GM12892 (cell line): ENCODE measurements at places on chromosomes 2 and 18.

GRCh38 chr2:180000434-180000833 lies 6.7 kb downstream of the CWC22 start:
- no peak for DNase-seq

- DNase-seq = no peak
These were observed 177.8 kb downstream of the TXNL1 start for GRCh38 chr18:56460581-56460980.

DNA sequence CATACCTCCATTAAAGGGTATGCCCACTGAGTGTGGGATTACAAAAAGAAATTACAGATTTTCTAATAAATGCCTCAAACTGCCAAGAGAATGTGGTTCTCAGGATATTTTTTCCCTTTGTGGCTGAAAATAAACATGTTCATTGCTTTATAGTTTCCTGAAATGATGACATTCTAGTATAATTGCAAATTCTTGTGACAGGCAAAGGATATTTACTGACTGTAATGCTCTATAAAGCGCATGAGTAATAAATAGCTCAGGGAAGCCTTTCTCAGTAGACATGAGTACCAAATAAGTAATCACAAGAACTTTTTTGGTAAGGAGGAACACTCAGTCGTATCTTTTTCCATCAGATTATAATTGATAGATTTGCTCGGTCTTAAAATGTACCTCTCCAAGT lies 72.3 kb downstream of the FTCDNL1 start:
- no peak for DNase-seq

GRCh38 chr18:58174285-58174684 lies 130.3 kb downstream of the NEDD4L start:
- DNase-seq = no peak

DNA sequence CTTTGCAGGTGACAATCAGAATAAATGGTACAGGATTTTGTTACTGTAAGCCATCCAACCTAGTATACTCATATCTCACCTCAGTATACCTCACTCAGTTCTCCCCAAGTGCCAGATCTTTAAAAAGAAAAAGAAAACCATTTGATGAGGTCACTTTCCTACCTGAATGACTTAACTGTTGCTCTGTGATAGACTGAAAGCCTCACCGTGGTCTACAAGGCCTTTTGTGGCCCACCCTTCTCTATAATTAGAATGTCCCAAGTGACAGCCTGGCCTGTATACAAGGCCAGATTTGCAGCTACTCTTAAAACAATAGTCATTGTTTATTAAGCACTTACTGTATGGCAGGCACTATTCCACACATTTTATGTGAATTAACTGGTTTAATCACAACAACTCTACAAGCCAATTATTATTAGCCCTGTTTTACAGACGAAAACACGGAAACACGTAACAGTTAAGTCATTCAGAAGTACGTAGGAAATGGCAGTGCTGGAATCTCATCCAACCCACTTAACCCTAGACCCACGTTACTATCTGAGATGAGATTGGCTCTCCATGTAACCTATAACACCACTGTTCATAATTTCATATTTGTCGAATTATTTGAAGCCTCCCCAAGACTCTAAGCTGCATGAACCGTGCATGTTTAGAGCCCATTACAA lies 28.3 kb downstream of the PKP4 start:
- no peak for DNase-seq

GRCh38 chr2:203621981-203622515 lies 84.4 kb upstream of the CD28 start:
- DNase-seq = no peak

- no peak for DNase-seq
These were observed 69.3 kb downstream of the PPP4R1 start for GRCh38 chr18:9545029-9545428.

DNA sequence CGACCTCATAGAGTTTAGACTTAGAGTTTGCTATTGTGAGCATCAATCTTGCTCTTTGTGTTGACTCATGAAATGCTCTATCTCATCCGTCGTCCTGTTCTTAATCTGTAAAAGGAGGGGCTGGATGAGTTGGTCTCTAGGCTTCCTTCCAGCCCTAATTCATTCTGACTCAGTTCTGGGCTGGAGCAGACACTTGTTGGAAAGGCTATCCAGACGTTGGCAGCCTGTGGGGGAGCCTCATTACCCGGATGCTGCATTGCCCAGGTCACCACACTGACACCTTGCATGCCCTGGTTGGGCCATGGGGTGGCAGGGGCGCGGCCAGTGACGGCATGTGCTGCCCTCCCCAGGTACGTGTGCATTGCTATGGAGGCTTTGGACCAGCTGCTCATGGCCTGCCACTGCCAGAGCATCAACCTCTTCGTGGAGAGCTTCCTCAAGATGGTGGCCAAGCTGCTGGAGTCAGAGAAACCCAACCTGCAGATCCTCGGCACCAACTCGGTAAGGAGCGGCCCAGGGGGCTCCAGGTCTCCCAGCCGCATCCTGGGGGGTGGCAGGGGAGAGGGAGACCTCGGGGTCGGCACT lies 61.5 kb downstream of the EFR3B start:
- DNase-seq = no peak

GRCh38 chr18:59592624-59593023 lies 104.6 kb downstream of the CCBE1 start:
- no peak for DNase-seq

GRCh38 chr2:226088366-226088674 lies 688.8 kb downstream of the NYAP2 start:
- DNase-seq = no peak

DNA sequence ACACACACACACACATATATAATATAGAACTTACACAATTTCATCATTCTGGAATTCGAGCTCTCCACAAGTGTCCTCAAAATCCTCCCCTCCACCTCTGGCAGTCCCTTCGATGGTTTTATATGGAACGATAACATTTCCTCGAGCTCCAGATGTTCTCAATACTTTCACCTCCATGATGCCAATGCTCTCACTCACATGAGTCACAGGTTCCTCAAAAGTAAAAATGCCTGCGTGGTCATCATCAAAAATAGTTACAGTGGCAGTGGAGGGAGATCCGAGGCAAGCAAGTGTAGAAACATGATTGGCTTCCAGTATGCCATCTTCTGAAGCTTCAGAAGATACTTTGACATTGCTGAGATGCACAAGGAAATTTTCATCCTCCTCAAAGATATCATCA lies 23.5 kb downstream of the SLC8A1 start:
- no peak for DNase-seq

GRCh38 chr2:36650031-36650829 lies 46.3 kb upstream of the VIT start:
- DNase-seq = peak; percentile 10

DNA sequence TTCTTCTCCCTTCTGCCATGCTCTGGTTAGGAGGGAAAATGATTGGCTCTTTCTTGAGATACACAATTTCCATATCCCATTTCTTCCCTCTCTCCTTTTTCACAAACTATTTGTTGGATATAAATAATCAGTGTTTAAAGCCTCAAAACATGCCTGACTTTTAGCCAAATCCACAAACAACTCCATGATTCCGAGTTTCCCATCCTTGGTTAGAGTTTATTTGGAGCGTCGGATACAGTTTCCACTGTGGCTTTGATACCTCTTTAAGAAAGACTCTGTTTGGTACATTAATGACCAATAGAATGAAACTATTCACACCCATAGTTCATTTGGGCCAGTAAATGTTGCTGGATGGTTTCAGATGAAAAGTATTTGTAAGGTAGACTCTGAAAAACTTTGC lies 5.9 kb upstream of the FHL2 start:
- DNase-seq = no peak

GRCh38 chr2:207164006-207164831 lies 1.5 kb downstream of the KLF7 start:
- no peak for DNase-seq

DNA sequence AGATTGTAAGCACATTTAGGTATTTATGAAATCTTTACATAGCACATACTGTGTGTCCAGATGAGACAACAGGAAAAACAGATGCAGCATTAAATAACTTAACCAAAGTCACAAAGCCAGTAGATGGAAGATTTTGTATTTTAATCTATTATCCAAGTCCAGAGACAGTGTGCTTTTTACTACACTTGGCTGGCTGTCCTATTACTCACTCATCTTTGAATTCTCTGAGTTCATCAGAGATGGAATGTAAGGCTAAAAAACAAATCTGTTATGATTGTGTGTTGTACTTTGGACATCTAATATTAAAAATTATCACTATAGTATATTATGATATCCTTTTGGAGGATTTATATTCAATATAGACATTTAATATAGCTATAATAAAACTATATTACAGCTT lies 1189.4 kb downstream of the DSC3 start:
- DNase-seq = no peak

- no peak for DNase-seq
These were observed 248.9 kb upstream of the CWC22 start for GRCh38 chr2:180255981-180256380.

- no peak for DNase-seq
These were observed 155.4 kb upstream of the SLC35G4 start for GRCh38 chr18:11454040-11454439.

DNA sequence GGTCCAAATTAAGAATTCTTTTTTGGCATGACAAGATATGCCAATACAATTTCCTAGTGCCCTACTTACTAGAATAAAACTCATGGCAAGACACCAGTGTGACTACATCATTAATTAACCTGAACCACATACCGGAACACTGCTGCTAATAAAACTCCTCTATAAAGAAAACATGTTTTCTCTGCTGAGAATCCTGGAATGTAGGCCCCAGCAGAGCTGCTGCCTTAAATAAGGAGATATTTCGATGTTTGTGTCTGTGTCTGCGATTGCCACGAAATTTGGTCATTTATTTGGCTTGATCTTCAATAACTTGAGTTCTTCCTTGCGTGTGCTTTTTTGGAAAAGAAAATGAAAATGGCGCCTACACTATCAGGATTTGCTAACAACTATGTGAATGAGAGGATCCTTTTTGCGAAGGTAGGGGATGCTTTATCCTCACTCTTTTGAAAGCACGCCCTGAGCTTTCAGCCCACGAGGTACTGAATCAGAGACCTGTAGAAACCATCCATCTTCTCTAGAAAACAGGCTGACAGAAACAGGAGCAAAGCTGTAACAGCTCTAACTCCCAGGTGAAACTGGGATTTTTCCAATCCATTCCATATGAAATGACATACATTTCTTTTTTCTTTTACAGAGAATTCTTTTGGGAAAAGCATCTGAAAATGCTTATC lies 27.0 kb downstream of the KLF7 start:
- no peak for DNase-seq

GRCh38 chr2:98382739-98383138 lies 36.5 kb downstream of the CNGA3 start:
- no peak for DNase-seq

- DNase-seq = no peak
These were observed 221.2 kb downstream of the IRS1 start for GRCh38 chr2:226578373-226578772.

DNA sequence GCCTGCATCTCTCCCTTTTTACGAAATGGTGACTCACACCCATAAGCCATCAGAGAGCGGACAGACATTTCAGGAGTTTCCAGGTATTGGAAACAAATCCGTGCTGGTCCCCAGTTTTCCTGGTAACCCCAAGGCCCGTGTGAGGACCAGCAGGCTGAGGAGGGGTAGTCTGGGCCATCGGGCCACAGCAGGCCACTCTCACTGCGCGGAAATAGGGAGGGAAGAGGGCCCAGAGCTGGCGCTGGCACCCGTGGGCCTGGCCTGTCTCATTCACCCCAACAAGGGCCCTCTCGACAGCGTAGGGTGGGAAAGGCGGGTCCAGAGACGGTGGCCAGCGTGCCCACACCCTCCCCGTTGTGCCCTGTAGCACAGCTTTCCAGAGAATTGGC lies 13.7 kb upstream of the FAHD2A start:
- DNase-seq = no peak

GRCh38 chr18:61333746-61334490 lies 688 bp downstream of the CDH20 start:
- DNase-seq = no peak

DNA sequence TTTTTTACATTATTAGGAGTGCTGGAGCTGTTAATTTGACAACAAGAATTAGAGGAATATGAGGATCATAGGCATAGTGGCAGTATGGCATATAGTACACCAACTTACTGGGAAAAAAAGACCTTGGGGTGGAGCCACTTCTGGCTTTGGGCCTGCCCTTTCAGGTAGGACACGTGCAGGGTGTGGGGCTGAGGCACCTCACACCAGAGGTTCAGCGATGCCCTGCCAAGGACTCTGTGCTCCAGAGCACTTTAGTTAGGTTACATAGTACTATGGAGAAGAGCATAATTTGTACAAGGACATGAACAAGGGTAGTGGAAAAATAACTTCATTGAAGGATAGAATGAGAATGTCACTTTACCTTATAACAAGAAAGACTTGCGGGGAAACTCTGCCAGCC lies 77.1 kb upstream of the CD302 start:
- DNase-seq = no peak

DNA sequence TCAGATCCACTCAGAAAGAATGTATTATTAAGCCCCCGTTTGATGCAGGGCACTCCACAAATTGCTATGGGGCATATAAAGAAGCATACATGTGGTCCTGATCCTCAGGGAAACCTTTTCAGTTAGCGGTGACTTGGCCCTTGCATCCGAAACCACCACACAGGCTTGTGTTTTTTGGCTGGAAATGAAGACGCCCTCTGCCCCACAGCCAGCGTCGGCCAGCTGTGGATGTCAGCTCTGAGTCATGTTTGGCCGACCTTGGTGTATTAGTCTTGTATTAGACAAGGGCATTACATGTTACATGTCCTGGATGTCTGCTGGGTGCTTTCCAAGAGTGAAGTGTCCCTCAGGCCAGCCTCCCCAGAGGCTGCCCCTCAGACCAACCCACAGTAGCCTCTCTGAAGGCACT lies 107.6 kb upstream of the MAP3K20 start:
- DNase-seq = no peak

DNA sequence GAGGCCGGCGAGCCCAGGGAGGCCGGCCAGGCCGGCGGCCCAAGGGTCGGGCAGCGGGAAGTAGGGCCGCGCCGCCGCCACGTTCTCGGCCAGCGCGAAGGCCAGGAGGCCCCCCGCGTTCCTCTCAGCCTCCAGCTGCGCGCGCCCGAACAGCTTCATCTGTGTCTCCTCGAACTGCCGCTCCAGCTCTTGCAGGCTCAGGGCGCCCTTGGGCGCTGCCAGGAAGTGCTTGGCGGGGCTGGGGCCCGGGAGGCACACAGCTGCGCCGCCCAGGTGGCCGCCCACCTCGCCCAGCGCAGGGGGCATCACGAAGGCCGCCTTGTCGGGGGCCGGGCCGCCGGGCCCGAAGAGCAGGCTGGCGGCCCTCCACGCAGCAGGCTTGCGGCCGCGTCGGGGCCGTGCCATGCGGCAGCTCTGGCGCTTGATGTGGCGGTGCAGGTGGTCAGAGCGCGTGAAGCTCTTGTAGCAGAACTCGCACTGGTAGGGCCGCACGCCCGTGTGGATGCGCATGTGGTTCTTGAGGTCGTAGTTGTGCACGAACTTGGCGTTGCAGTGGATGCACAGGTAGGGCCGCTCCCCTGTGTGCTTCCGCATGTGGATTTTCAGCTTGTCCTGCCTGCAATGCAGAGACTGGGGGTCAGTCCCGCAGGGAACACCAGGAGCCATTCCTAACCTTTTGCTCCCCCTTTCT lies 99.0 kb upstream of the SMAD2 start:
- DNase-seq = no peak

- no peak for DNase-seq
These were observed 1841.3 kb upstream of the CELF4 start for GRCh38 chr18:39406941-39407340.

GRCh38 chr2:23760736-23761135 lies 166.2 kb downstream of the ATAD2B start:
- DNase-seq = no peak
